ENCODE measurements at places on chromosomes 7 and 10. TPM values are rescaled to one million over a fixed set of nuclear protein-coding genes. Genes with fewer than 3 reads are reported as not detected.

GRCh38 chr7:105017657-105018365 lies 3.8 kb downstream of the KMT2E start:
- DNase-seq, result no peak

GPRIN2 gene
- 0.10 TPM for total RNA-seq

- DNase-seq, result no peak
Observed at GRCh38 chr10:824946-825345, 106.6 kb downstream of the LARP4B start.

GARIN1A gene
- total RNA-seq, result 0.02 TPM

GRCh38 chr10:114753126-114753525 lies 68.5 kb upstream of the FHIP2A start:
- peak; percentile 84 for DNase-seq

- peak; percentile 34 for DNase-seq
Observed at GRCh38 chr10:90136731-90137316, 435.4 kb downstream of the KIF20B start.

- DNase-seq, result no peak
Observed at GRCh38 chr10:80909254-80909653, 371.6 kb downstream of the SH2D4B start.

GNG11 gene
- total RNA-seq, result 30.2 TPM

HOXA10 gene
- 15.4 TPM for total RNA-seq

DNA sequence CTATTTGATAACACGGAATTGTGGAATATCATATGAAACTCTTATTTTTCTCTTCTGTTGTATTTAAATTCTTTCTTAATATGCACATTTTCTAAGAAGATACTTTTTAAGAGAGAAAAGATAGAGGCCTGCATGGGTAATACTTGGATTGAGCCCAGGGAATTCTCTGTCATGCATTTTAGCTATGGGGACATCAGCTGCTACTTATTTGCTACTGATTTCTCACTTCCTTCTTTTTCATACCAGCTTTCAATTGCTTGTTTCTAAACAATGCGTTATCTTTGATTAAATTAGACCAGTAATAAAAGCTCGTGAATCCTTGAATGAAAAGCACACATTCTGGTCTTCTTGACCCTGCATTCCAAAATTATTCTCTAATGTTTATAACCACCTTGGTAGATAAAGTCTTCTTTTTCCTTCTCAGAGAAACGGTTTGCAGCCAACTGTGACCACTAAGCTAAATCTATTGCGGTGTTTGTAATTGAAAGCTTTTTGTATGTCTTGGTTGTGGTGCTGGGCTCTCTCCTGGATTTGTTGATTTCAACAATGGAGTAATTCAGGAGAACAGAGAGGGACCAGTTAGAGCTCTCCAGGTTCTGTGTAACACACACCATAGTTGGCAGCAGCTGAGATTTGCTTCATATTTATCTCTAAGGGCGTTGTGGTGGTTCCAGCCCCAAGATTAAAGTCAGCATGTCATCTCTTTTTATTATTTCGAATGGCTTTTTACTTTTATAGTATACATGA lies 139.3 kb downstream of the PPP1R9A start:
- DNase-seq, result no peak

GRCh38 chr7:25600262-25600920 lies 372.1 kb upstream of the NPVF start:
- no peak for DNase-seq

HOXA2 gene
- 1.7 TPM for total RNA-seq

- peak; percentile 9 for DNase-seq
Observed at GRCh38 chr7:118153551-118154177, 30.3 kb upstream of the LSM8 start.

KLLN gene
- total RNA-seq, result 0.69 TPM

- no peak for DNase-seq
Observed at GRCh38 chr7:43072530-43072929, 39.9 kb upstream of the HECW1 start.

CELF2 gene
- 0.05 TPM for total RNA-seq

GRCh38 chr10:22016046-22016705 lies 12.6 kb upstream of the DNAJC1 start:
- DNase-seq, result no peak

GRCh38 chr10:92150823-92151222 lies 140.1 kb downstream of the CPEB3 start:
- no peak for DNase-seq

- DNase-seq, result no peak
Observed at GRCh38 chr7:52479990-52480389, 555.4 kb upstream of the POM121L12 start.
